ENCODE measurements at places on chromosomes 16 and 17. TPM values are rescaled to one million over a fixed set of nuclear protein-coding genes. Genes with fewer than 3 reads are reported as not detected.
A peak's percentile ranks its signal among the peaks of the same experiment; 100 is the strongest.

The PROCA1 gene
- 4.5 TPM for total RNA-seq

DNA sequence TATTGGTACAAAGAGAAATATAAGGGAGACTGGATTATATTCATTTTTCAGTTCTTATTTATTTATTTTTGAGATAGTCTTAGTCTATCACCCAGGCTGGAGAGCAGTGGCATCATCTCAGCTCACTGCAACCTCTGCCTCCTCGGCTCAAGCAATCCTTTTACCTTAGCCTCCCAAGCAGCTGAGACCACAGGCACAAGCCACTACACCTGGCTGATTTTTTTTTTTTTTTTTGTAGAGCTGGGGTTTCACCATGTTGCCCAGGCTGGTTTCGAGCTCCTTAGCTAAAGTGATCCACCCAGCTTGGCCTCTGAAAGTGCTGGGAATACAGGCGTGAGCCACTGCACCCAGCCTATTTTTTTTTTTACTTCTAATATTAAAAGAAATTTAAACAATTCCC is 40.1 kb upstream of the USP7 start:
- no peak overlapping the region for H3K4me3 ChIP-seq
- peaks cover 2% of the 10 kb centered on the region for H3K4me1 ChIP-seq
- H3K36me3 ChIP-seq: no peaks in the 10 kb centered on the region
- H3K27me3 ChIP-seq: peaks cover 3% of the 10 kb centered on the region

GRCh38 chr16:74480150-74481029 is 59.1 kb upstream of the CLEC18B start:
- H3K4me3 ChIP-seq: no peak overlapping the region
- H3K4me1 ChIP-seq: peaks cover 3% of the 10 kb centered on the region
- H3K27ac ChIP-seq: no peak overlapping the region

The MILR1 gene
- total RNA-seq: not detected

The HCRT gene
- not detected for total RNA-seq

DNA sequence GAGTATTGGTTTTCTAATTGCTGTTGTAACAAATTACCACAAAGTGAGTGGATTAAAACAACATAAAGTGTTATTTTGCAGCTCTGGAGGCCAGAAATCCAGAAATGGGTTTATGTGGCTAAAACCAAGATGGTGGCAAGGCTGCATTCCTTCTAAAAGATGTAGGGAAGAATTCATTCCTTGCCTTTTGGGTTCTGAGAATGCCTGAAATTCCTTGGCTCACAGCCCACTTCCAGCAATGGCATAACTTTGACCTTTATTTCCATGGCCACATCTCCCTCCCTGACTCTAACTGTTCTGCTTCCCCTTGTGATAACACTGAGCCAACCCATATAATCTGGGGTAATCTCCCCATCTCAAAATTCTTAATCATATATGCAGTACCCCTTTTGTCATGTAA is 269.6 kb upstream of the RPL38 start:
- H3K36me3 ChIP-seq: no peaks in the 10 kb centered on the region
- H3K4me1 ChIP-seq: no peaks in the 10 kb centered on the region
- no peak overlapping the region for H3K27ac ChIP-seq
- no peaks in the 10 kb centered on the region for H3K27me3 ChIP-seq
- no peak overlapping the region for H3K4me3 ChIP-seq

GRCh38 chr17:78023042-78023441 is 64.5 kb downstream of the TNRC6C start:
- H3K27me3 ChIP-seq: no peaks in the 10 kb centered on the region
- no peak overlapping the region for H3K27ac ChIP-seq
- peaks cover 46% of the 10 kb centered on the region for H3K4me1 ChIP-seq
- H3K36me3 ChIP-seq: peaks cover under 1% of the 10 kb centered on the region
- no peak for DNase-seq
- no peak overlapping the region for H3K4me3 ChIP-seq

DNA sequence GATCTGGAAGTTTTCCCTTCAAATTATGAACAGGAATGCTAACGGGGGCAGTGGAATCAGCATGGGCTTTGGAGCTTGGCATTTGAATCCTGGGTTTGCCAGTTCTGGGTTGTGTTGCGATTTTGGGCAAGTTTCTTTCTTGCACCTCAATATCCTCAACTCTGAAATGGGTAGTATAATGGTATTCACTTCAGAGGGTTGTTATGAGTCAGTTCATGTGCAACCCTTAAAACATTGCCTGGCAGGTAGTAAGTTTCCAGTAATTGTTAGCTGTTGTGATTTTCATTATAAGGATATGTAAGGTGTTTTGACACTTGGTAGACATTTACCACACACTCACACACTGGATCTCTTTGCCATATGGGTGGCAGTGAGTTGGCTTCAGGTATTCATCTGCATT is 33.4 kb downstream of the SNX29 start:
- H3K4me3 ChIP-seq: no peak overlapping the region
- H3K36me3 ChIP-seq: no peaks in the 10 kb centered on the region
- H3K27me3 ChIP-seq: no peaks in the 10 kb centered on the region
- H3K4me1 ChIP-seq: peaks cover 21% of the 10 kb centered on the region
- peak overlapping the region; percentile 67 for H3K27ac ChIP-seq

DNA sequence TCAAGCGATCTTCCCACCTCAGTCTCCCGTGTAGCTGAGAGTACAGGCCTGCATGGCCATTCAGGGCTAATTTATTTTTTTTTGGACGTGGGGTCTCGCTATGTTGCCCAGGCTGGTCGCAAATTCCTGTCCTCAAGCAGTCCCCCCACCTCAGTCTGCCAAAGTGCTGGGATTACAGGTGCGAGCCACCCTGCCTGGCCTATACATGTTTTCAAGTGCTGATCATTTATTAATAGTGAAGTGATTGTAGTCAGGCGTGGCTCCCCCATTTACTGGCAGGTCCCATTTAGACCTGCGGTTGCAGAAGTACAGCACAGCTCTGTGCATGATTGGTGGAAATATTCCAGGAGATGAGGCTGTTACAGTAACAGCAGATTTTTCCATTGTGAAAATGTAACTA is 8.4 kb downstream of the FOXK2 start:
- H3K27ac ChIP-seq: peak overlapping the region; percentile 47
- H3K27me3 ChIP-seq: no peaks in the 10 kb centered on the region
- DNase-seq: no peak
- no peak overlapping the region for H3K4me3 ChIP-seq

The CLDN7 gene
- total RNA-seq: 0.53 TPM

DNA sequence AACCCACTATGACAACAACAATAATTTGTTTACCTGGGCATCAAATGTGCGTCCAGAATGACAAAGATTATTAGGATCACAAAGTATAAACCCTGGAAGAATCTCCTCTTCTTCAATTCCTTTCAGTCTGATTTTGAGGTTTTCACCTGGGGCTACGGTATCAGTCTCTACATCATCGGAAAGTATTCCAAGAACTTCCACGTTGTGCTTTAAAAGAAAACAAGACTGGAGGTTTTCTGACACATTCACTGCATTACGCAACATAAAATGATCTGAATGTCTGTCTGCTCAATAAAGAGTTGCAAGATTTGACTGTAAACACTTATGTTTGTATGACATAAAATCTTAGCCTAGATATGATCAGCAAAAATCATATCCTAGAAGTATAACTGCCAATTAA is 26.0 kb upstream of the RSL1D1 start:
- H3K27ac ChIP-seq: no peak overlapping the region
- no peak overlapping the region for H3K4me3 ChIP-seq
- no peaks in the 10 kb centered on the region for H3K27me3 ChIP-seq
- H3K4me1 ChIP-seq: no peaks in the 10 kb centered on the region

- no peak for DNase-seq
- H3K4me1 ChIP-seq: peaks cover 26% of the 10 kb centered on the region
- H3K27ac ChIP-seq: no peak overlapping the region
- no peaks in the 10 kb centered on the region for H3K36me3 ChIP-seq
- H3K27me3 ChIP-seq: no peaks in the 10 kb centered on the region
- no peak overlapping the region for H3K4me3 ChIP-seq
Measured at GRCh38 chr16:14098081-14098480, 27.0 kb downstream of the MRTFB start.

- peak overlapping the region; percentile 71 for H3K27ac ChIP-seq
- DNase-seq: peak; percentile 78
Measured at GRCh38 chr17:42845918-42846593, 1.7 kb downstream of the AOC2 start.

The RANBP10 gene
- total RNA-seq: 18.0 TPM

DNA sequence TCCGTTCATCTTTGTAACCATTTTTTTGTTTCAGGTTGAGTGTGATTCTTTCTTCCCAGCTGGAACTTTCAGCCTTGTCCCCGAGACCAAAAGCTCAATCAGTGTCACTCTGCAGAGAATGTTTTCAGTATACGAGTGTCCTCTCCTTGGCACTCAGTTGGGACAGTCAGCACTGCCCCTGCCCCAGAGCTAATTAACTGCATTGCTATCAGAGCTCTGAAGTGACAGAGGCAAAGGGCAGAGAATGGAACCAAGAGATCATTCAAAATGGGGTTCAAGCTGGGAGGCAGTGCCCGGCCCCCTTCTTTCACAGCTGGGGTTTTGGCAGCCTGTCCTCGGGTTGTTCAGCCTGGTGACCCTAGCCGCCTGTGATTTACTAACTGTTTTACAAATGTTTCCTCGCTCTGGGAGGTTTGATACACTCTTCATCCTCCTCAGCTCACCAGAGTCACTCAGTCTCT is 195.9 kb upstream of the TBX2 start:
- H3K36me3 ChIP-seq: no peaks in the 10 kb centered on the region
- DNase-seq: no peak
- H3K27ac ChIP-seq: no peak overlapping the region

- no peak overlapping the region for H3K4me3 ChIP-seq
- no peak overlapping the region for H3K27ac ChIP-seq
- H3K36me3 ChIP-seq: no peaks in the 10 kb centered on the region
- peaks cover 5% of the 10 kb centered on the region for H3K27me3 ChIP-seq
- no peak for DNase-seq
Measured at GRCh38 chr16:55453909-55454308, 25.1 kb upstream of the MMP2 start.

The SLFN12 gene
- 5.4 TPM for total RNA-seq

The KCNJ16 gene
- not detected for total RNA-seq

GRCh38 chr17:71441098-71441497 is 679.7 kb upstream of the SOX9 start:
- no peaks in the 10 kb centered on the region for H3K36me3 ChIP-seq
- no peaks in the 10 kb centered on the region for H3K27me3 ChIP-seq
- H3K27ac ChIP-seq: no peak overlapping the region
- no peak for DNase-seq
- no peak overlapping the region for H3K4me3 ChIP-seq

DNA sequence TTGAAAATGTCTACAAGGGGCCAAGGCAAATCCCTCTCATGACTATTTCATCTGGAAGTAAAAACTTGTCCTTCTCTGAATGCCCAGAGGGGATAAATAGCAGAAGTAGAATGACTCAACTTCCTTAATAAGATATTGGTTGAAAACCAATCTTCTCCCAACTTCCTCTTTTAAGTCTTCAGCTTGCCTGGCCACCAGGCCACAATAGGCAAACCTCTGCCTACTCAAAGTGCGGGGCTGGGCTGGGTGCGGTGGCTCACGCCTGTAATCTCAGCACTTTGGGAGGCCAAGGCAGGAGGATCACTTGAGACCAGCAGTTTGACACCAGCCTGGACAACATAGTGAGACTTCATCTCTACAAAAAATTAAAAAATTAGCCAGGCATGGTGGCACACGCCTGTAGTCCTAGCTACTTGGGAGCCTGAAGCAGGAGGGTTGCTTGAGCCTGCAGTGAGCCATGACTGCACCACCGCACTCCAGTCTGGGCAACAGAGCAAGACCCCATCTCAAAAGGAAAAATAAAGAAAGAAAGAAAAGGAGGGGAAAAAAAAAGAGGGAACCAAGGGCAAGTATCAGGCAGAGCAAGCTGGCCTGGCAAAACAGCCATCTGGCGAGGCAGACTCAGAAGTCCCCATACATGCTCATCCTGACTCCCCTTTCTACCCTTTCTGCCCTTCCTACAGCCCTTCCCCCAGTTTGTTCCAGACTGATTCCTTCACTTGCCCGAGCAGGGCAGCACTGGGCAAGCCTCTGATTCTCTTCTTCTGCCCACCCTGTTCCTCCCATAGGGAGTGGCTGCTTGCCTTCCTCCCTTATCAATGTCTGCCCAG is 20.6 kb downstream of the MAP3K14 start:
- H3K27ac ChIP-seq: peak overlapping the region; percentile 52
- peaks cover 73% of the 10 kb centered on the region for H3K36me3 ChIP-seq
- no peaks in the 10 kb centered on the region for H3K27me3 ChIP-seq
